WTC11 (cell line): ENCODE measurements at places on chromosomes 16 and 17.

DNA sequence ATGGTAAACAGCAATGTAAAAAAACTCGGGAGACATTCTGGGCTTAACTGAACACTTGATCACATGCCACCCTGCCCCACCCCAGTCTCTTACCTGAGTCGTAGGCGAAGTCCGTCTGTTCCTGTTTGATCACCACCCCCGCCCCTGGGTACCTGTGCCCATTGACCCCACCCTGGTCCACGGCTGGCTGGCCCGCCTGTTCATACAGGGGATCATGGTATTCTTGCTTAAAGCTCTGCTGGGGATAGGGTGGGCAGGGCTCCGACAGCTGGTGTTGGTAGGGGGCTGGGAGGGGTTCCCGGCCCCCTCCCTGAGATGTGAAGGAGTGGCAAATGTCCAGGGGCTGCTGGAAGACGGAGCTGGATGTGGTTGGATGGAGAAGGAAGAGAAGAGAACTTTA lies 13.6 kb downstream of the ETV4 start:
- H3K36me3 ChIP-seq = peaks cover 35% of the 10 kb centered on the region
- no peak for DNase-seq
- no peak overlapping the region for H3K4me3 ChIP-seq
- peaks cover 73% of the 10 kb centered on the region for H3K4me1 ChIP-seq
- H3K27me3 ChIP-seq = no peaks in the 10 kb centered on the region

- DNase-seq = no peak
- H3K36me3 ChIP-seq = no peaks in the 10 kb centered on the region
- H3K27ac ChIP-seq = no peak overlapping the region; the same call in 1 of the 2 replicates
- peaks cover 21% of the 10 kb centered on the region for H3K4me1 ChIP-seq
Measured at GRCh38 chr17:62892061-62892675, 73.9 kb upstream of the TANC2 start.

- no peaks in the 10 kb centered on the region for H3K27me3 ChIP-seq
- peaks cover 18% of the 10 kb centered on the region for H3K4me1 ChIP-seq
- DNase-seq = no peak
- peaks cover 41% of the 10 kb centered on the region for H3K36me3 ChIP-seq
- peak overlapping the region; percentile 98 for H3K4me3 ChIP-seq
Measured at GRCh38 chr16:69340095-69340644, 598 bp downstream of the NIP7 start.

- no peaks in the 10 kb centered on the region for H3K27me3 ChIP-seq
- DNase-seq = no peak
- H3K4me3 ChIP-seq = no peak overlapping the region
- no peak overlapping the region for H3K27ac ChIP-seq
- no peaks in the 10 kb centered on the region for H3K36me3 ChIP-seq
- H3K4me1 ChIP-seq = no peaks in the 10 kb centered on the region
Measured at GRCh38 chr17:27384261-27384701, 72.0 kb upstream of the KSR1 start.

- no peak for DNase-seq
- H3K27me3 ChIP-seq = no peaks in the 10 kb centered on the region
- no peak overlapping the region for H3K4me3 ChIP-seq
- H3K27ac ChIP-seq = no peak overlapping the region
Measured at GRCh38 chr16:13680021-13680889, 239.7 kb upstream of the ERCC4 start.

- no peaks in the 10 kb centered on the region; the same call in 1 of the 2 replicates for H3K27me3 ChIP-seq
- DNase-seq = no peak
- 0 out of 2 replicates have a peak, but pooled peaks cover 2% of the 10 kb centered on the region for H3K36me3 ChIP-seq
Measured at GRCh38 chr16:77905374-77905920, 116.9 kb upstream of the CLEC3A start.

GRCh38 chr17:70558821-70559220 lies 389.5 kb downstream of the KCNJ2 start:
- no peaks in the 10 kb centered on the region for H3K36me3 ChIP-seq
- H3K27ac ChIP-seq = no peak overlapping the region
- DNase-seq = no peak
- H3K4me3 ChIP-seq = no peak overlapping the region

GRCh38 chr17:58680038-58680369 lies 11.8 kb downstream of the TEX14 start:
- H3K27ac ChIP-seq = no peak overlapping the region
- no peaks in the 10 kb centered on the region; the same call in 1 of the 2 replicates for H3K27me3 ChIP-seq
- H3K4me1 ChIP-seq = 0 out of 2 replicates have a peak, but pooled peaks cover 4% of the 10 kb centered on the region

- H3K4me1 ChIP-seq = peaks cover 10% of the 10 kb centered on the region
- H3K4me3 ChIP-seq = no peak overlapping the region
- H3K27ac ChIP-seq = peak overlapping the region; percentile 10
- no peak for DNase-seq
Measured at GRCh38 chr17:4125552-4125951, 17.3 kb downstream of the ZZEF1 start.

GRCh38 chr17:71163121-71163812 lies 957.6 kb upstream of the SOX9 start:
- H3K4me3 ChIP-seq = no peak overlapping the region
- H3K4me1 ChIP-seq = no peaks in the 10 kb centered on the region
- H3K27ac ChIP-seq = no peak overlapping the region
- DNase-seq = no peak
- no peaks in the 10 kb centered on the region for H3K27me3 ChIP-seq
- H3K36me3 ChIP-seq = no peaks in the 10 kb centered on the region

- no peak overlapping the region for H3K4me3 ChIP-seq
- H3K27ac ChIP-seq = no peak overlapping the region
- H3K4me1 ChIP-seq = no peaks in the 10 kb centered on the region
Measured at GRCh38 chr17:36511216-36511615, 23.5 kb downstream of the MYO19 start.

DNA sequence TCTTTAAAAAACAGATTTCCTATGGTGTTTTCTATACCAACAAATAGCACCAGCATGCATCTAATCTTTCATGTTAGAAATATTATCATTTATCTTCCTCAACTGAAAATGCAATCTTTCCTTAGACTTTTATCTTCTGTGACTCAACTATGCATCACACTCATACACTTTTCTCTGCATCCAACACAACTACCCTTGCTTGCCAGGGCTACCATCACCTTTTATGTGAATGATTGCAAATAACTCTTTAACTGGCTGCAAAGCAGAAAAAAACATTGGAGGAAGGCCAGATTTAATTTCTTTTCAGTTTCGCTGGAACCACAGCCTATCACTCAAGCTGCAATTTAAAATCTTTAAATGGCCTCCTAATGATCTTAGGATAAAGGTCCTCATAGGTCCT lies 212.9 kb downstream of the CDH8 start:
- H3K27ac ChIP-seq = no peak overlapping the region
- no peak for DNase-seq
- no peaks in the 10 kb centered on the region; the same call in 1 of the 2 replicates for H3K36me3 ChIP-seq

DNA sequence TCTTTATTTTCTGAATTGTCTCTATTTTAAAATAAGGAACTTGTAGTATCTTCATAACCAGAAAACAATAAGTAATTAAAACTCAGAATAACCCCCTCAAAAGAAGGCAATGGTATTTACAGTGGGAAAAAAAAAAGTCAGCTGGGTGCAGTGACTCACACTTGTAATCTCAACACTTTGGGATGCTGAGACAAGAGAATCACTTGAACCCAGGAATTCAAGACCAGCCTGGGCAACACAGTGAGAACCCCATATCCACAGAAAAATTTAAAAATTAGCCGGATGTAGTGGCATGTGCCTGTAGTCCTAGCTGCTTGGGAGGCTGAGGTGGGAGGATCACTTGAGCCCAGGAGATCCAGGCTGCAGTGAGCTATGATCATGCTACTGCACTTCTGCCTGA lies 33.5 kb downstream of the ADAM11 start:
- no peak for DNase-seq
- no peaks in the 10 kb centered on the region for H3K27me3 ChIP-seq
- no peaks in the 10 kb centered on the region for H3K36me3 ChIP-seq
- H3K4me1 ChIP-seq = peaks cover 22% of the 10 kb centered on the region

- no peaks in the 10 kb centered on the region for H3K36me3 ChIP-seq
- peaks cover 2% of the 10 kb centered on the region; the same call in 1 of the 2 replicates for H3K27me3 ChIP-seq
- no peak for DNase-seq
- peaks cover 10% of the 10 kb centered on the region for H3K4me1 ChIP-seq
- H3K27ac ChIP-seq = no peak overlapping the region
Measured at GRCh38 chr16:9425236-9425635, 333.8 kb downstream of the HAPSTR1 start.

- H3K36me3 ChIP-seq = peaks cover 7% of the 10 kb centered on the region
- H3K4me1 ChIP-seq = peaks cover 15% of the 10 kb centered on the region
- peak overlapping the region; percentile 41 for H3K4me3 ChIP-seq
- no peak for DNase-seq
- H3K27me3 ChIP-seq = no peaks in the 10 kb centered on the region
- no peak overlapping the region for H3K27ac ChIP-seq
Measured at GRCh38 chr16:675884-676564, 553 bp downstream of the RHBDL1 start.

DNA sequence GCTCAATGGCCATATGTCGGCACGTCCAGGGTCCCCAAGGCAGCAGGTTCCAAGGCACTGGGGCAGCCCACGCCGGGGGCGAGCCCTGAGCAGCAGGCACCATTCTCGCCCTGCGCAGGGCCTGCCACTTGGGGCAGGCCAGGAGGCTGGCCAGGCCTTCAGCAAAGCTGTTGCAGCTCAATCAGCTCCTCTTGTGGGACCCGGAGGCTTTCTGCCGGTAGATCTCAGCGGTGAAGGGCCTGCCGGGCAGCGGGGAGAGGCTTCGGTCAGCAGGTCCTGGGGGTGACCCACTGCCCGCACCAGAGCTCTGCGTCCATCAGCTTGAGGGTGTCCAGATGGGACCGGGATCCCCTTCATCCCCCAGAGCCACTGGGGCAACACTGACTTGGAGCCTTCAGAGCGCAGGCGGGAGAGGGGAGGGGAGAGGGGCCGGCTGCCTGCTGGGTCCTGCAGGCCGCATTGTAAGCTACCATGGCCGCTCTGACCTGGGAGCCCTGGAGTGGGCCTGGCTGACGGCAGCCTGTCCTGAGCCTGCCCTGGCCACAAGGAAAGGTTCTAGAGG lies 9.5 kb upstream of the RASD1 start:
- no peak overlapping the region for H3K27ac ChIP-seq
- peaks cover 3% of the 10 kb centered on the region; the same call in 1 of the 2 replicates for H3K4me1 ChIP-seq
- no peaks in the 10 kb centered on the region for H3K27me3 ChIP-seq
- H3K4me3 ChIP-seq = no peak overlapping the region
- H3K36me3 ChIP-seq = no peaks in the 10 kb centered on the region

DNA sequence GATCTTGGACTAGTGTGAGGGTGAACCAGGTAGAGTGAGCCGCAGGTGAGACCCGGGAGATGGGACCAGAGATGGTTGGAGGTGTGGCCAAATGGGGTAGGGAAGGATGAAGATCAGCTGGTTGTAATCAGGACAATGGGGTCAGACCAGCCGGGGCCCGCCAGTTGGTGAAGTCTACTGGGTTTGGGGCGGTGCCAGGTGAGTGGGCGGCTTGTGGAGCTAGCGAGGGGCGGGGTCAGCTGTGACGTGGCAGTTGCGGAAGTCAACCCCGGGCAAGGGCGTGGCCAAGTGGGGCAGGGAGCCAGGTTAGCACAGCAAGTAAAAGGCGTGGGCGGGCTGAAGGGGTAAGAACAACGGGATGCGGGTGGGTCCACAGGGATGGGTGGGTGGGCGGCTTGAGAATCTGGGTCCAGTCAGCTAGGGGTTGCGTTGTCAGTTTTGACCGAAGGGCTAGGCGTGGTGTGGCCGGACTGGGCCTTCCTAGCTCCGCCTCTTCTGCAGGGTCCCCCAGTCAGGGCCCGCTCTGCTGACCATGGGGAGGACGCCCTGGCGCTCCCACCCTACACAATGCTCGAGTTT lies 25.5 kb upstream of the ALKBH5 start:
- H3K27me3 ChIP-seq = no peaks in the 10 kb centered on the region; the same call in 1 of the 2 replicates
- H3K27ac ChIP-seq = peak overlapping the region; percentile 96
- no peaks in the 10 kb centered on the region for H3K36me3 ChIP-seq
- peaks cover 7% of the 10 kb centered on the region for H3K4me1 ChIP-seq

DNA sequence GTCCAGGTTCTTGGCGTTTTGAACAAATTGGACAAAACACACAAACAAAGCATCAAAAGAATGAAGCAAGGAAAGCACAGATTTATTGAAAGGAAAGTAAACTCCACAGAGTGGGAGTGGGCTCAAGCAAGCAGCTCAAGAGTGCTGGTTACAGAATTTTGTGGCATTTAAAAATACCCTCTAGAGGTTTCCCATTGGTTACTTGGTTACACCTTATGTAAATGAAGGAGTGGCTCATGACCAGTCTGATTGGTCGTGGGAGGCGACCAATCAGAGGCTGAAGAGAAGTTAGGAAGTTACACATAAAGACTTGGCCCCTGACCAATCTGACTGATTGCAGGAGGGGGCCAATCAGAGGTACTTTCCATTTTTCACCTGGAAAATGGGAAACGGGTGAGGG lies 1373.8 kb upstream of the GOT2 start:
- H3K4me1 ChIP-seq = peaks cover 29% of the 10 kb centered on the region
- no peak overlapping the region for H3K27ac ChIP-seq
- no peak overlapping the region for H3K4me3 ChIP-seq
- H3K27me3 ChIP-seq = no peaks in the 10 kb centered on the region
